ENCODE measurements at places on chromosomes 13 and 19.

GRCh38 chr13:41621716-41622431 is 164.5 kb downstream of the RGCC start:
- DNase-seq = no peak

- DNase-seq = peak; percentile 38
Observed at GRCh38 chr19:57814505-57815246, at the start of gene ZNF552. Gene ZNF552, minus strand, starts transcription at chr19:57814913. Its CDS starts 170 bp downstream, at chr19:57814743.

DNA sequence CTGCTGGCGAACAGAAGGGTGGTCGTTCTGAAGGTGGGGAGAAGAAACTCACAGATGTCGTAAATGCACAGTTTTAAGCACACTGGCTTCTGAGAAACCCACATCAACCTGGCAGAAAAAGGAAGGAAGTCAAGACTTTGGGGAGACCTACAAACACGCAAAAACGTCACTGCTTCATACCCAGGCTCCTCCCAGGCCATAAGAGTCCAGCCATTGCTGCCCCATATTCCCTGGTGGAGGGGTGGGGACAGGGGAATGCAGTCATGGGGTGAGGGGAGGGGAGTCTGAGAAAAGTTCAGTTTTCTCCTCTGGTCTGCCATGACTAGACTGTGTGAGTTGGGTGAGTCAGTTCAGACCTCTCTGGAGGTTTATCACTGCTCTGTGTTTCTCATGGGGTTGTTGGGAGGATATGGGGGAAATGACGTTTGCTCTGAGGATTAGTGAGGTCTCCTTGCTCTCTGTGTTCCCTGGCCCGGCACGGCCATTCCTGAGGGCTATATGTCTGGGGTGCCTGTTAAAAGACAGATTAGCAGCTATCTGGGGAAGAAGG is 139.0 kb downstream of the FLT1 start:
- no peak for DNase-seq

DNA sequence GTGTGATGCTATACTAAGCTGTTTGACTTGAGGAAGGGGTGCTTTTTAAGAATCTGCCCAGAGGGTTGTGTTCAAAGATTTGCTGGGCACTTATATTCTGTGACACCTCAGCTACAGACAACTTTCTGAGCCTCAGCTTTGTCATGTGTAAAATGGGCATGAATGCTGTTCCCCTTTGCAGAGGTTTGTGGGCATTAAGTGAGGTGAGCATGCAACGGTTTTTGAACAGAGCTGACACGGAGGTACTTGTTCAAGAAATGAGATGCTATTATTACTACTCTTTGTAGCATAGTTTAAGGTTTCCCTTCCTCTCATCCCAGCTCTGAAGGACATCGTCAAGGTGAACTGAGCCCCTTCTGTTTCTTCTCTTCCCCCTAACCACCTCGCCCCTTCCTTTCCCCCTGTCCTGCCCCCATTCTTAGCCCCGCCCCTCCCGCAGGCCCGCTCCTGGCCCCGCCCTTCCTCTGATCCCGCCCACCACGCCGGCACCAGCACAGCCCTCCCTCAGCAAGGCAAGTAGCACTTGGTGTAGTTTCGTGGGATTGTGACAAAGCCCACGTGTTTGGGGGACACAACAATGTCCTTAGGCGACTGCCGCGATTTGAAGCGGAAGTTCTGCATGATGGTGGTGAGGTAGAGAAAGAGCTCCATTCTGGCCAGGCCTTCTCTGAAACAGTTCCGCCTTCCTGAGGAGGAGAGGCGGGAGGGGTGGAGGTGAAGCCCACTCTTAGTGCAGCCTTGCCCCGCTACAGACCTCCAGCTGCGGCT is 26.1 kb upstream of the CYP2A7 start:
- DNase-seq = peak; percentile 17

DNA sequence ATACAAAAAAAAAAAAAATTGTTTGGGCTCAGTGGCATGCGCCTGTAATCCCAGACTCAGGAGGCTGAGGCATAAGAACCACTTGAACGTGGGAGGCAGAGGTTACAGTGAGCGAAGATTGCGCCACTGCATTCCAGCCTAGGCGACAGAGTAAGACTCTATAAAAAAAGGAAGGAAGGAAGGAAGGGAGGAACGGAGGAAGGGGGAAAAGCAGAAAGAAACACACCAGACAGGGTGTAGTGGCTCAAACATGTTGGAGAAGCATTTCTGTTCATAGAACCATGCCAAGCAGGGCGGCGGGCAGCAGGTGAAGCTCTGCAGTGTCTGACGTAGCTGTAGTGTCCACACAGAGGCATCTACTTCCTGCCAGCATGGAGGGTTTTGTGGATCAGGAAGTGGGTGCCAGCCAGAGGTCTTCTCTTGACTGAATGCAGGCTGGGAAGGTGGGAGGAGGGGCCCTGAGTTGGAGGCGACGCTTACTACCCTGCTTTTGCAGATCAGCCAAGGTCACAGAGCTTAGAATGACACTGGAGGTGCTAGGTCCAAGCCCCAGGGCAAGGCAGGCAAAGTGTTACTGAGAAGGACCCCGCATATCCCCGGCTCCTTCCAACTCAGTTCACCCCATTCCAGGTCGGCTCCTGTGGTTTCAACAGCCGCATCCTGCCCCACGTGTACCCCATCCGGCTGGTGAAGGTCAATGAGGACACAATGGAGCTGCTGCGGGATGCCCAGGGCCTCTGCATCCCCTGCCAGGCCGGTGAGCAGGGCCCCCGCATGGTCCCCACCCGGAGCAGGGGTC is 11.6 kb upstream of the PGLS start:
- DNase-seq = no peak

DNA sequence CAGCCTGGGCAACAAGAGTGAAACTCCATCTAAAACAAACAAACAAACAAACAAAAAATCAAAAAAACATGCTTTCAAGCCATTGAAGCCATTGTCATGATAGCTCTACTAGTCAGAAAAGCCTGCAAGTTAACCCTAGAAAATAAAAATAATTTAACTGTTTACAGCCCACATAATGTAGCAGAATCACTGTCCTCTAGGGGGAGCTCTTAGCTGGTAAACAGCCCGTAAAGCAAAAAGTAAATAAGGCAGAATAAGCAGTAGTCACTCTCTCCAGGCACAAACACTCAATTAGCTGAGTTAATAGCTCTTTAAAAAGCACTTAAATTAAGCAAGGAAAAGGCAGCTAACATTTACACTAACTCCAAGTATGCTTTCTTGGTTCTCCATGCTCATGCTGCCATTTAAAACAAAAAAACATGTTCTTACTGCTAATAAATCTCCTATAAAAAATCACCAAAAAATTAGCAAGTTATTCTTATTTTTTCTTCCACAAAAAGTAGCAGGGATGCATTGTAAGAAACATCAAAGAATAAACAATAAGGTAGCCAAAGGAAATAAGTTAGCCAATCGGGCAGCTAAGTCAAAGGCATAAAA is 11.3 kb downstream of the LILRB4 start:
- DNase-seq = no peak
